ENCODE measurements at places on chromosomes 1 and 21.

- no peak for DNase-seq
Observed at GRCh38 chr1:228414511-228415211, 2.0 kb downstream of the TRIM17 start.

GRCh38 chr1:232149287-232150201 lies 480.4 kb downstream of the SIPA1L2 start:
- no peak for DNase-seq

DNA sequence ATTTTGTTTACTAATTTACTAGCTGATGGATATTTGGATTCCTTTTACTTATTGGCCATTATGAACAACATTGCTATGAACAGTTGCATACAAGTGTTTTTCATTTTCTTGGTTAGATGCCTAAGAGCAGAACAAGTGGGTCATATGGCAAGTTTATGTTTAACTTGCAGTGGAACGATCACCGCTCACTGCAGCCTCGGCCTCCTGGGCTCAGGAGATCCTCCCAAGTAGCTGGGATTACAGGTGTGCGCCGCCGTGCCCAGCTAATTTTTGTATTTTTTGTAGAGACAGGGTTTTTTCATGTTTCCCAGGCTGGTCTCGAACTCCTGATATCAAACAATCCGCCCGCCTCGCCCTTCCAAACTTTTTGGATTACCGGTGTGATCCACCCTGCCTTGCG lies 820.5 kb upstream of the TMPRSS15 start:
- no peak for DNase-seq

GRCh38 chr1:228721407-228721806 lies 13.9 kb upstream of the RHOU start:
- peak; percentile 84 for DNase-seq

GRCh38 chr1:87508247-87508787 lies 179.6 kb downstream of the LMO4 start:
- DNase-seq, result no peak

- peak; percentile 45 for DNase-seq
Observed at GRCh38 chr1:245091818-245092637, 62.8 kb upstream of the KIF26B start.

- DNase-seq, result no peak
Observed at GRCh38 chr21:26087223-26087918, 83.2 kb downstream of the APP start.
